ENCODE measurements at places on chromosomes 2 and 18. TPM values are rescaled to one million over a fixed set of nuclear protein-coding genes. Genes with fewer than 3 reads are reported as not detected.

PROKR1 gene
- total RNA-seq: 3.8 TPM

LRRC30 gene
- total RNA-seq: not detected

DNA sequence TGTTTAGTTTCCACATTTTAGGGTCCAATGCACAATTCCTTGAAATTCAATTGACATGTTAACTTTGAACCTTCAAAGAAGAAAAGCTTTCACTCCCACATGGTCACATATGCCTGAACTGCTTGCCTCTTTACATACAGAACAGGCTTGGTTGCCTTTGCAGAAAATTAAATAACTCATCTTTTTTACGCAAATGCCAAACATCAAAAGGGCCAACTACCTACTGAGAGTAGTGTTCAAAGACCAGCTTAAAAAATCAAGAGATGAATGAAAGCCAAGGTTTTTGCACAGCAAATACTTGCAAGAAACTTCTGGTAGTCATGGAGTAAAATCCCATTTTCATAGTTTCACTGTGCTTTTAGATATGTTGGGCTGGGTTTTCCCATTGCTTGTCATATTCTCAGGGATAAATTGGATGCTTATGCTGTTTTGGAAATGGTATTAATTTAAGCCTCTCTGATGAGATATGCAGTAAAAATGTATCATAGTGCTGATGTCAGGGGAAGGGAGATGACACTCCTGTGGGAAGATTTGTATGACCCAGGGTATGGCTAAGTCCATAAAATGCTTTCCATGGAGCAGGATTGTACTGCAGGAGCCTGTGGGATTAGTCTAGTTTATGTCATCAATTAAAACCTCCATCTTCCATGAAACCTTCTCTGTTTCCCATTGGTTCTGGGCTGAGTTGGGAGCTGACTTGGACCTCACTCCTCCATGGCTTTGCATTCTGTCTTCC, 60.6 kb upstream of the DARS1 start:
- DNase-seq: no peak

ONECUT2 gene
- 1.9 TPM for total RNA-seq
